WTC11 (cell line): ENCODE measurements at places on chromosomes 1 and 21. TPM values are rescaled to one million over a fixed set of nuclear protein-coding genes. Genes with fewer than 3 reads are reported as not detected.
A peak's percentile ranks its signal among the peaks of the same experiment; 100 is the strongest.

APCS gene
- 0.44 to 0.66 TPM (median 0.64 TPM) in 3 replicates for total RNA-seq

- H3K4me1 ChIP-seq = no peaks in the 10 kb centered on the region
- no peaks in the 10 kb centered on the region for H3K27me3 ChIP-seq
- H3K4me3 ChIP-seq = no peak overlapping the region
- DNase-seq = no peak
- no peaks in the 10 kb centered on the region for H3K36me3 ChIP-seq
These were observed 519.8 kb downstream of the COL11A1 start for GRCh38 chr1:102588536-102588935.

DNA sequence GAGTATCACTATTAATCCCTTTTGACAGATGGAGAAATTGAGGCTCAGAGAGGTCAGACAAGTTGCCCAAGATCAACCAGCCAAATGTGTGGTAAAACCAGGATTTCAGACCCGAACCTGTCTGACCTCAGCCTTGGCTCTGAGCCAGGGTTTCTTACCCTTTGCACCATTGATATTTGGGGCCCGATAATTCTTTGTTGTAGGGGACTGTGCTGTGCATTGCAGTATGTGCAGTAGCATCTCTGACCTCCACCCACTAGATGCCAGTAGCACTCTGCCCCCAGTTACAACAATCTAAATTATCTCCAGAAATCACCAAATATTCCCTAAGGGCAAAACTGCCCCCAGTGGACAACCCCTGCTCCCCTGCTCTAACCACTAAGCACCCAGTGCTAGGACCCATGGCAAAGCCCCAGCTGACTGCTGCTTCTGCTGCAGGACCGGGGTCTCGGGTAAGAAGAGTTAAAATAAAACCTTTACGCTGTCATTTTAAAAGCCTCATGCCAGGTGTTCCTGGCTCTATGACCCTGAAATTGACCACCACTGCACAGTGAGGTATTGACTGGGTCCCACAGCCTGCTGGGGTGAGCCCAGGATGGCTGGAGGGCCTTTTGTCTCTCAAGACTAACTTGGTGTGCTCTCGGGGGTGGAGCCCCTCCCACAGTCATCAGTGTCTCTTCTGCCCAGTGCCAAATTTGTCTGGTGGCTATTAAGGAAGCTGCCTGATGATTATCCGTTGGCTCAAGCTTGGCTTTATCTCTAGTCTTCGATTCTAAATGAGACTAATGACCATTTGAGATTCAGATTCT lies 5.6 kb upstream of the MAN1C1 start:
- no peak overlapping the region for H3K4me3 ChIP-seq
- no peaks in the 10 kb centered on the region for H3K36me3 ChIP-seq
- H3K4me1 ChIP-seq = peaks cover 9% of the 10 kb centered on the region
- DNase-seq = no peak
- H3K27ac ChIP-seq = no peak overlapping the region

SYT11 gene
- total RNA-seq = 6.1 to 8.9 TPM (median 7.5 TPM) in 3 replicates

DNA sequence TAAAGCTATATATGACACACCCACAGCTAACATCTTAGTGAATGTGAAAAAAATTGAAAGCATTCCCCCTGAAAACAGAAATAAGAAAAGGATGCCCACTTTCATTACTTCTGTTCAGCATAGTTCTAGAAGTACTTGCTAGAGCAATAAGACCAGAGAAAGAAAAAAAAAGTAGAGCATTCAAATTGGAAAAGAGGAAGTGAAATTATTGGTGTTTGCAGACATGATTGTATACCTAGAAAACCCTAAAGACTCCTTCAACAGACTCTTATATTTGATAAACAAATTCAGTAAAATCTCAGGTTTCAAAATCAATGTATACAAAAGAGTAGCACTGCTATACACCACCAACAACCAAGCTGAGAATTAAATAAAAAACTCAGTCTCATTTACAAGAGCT lies 1461.0 kb downstream of the AMY1C start:
- H3K27ac ChIP-seq = no peak overlapping the region
- no peaks in the 10 kb centered on the region for H3K36me3 ChIP-seq
- no peaks in the 10 kb centered on the region for H3K4me1 ChIP-seq

GRCh38 chr21:38718481-38718880 lies 87.2 kb upstream of the ETS2 start:
- no peaks in the 10 kb centered on the region for H3K27me3 ChIP-seq
- H3K4me3 ChIP-seq = no peak overlapping the region
- H3K27ac ChIP-seq = 0 out of 2 replicates have a peak overlapping the region, but pooled peaks have one; percentile 29
- no peak for DNase-seq

WNT3A gene
- 0.16 to 0.34 TPM (median 0.17 TPM) in 3 replicates for total RNA-seq

- no peaks in the 10 kb centered on the region for H3K27me3 ChIP-seq
- H3K4me1 ChIP-seq = peaks cover 60% of the 10 kb centered on the region
- H3K4me3 ChIP-seq = peak overlapping the region; percentile 85
- H3K27ac ChIP-seq = no peak overlapping the region
These were observed 6.7 kb downstream of the LMO4 start for GRCh38 chr1:87335175-87335884.

CXADR gene
- total RNA-seq = 119 to 125 TPM (median 119 TPM) in 3 replicates

IL24 gene
- not detected in 3 replicates for total RNA-seq

DNA sequence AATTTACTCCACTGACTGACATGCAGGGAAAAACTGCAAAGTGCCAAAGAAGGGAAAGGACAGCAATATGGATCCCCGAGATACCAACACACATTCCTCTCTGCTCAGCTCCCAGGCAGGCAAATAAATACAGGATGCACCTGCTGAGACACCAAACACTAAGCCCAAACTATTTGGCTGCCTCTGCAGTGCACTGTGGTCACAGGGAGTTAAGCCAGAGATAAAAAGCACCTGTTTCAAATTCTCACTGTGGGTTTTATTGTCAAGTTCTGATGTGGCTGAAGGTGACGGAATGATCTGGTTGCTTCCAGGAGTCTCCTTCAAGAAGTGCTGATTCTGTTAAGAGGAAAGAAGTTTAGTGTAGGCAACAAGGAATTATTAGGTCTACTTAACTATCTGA lies 17.7 kb downstream of the TEX38 start:
- DNase-seq = no peak
- no peaks in the 10 kb centered on the region for H3K4me1 ChIP-seq
- no peak overlapping the region for H3K4me3 ChIP-seq
- peaks cover 64% of the 10 kb centered on the region for H3K36me3 ChIP-seq
- no peaks in the 10 kb centered on the region for H3K27me3 ChIP-seq

ELK4 gene
- 34.4 to 39.0 TPM (median 37.5 TPM) in 3 replicates for total RNA-seq

OR2L8 gene
- total RNA-seq = not detected in 3 replicates

PBXIP1 gene
- 26.5 to 30.7 TPM (median 28.4 TPM) in 3 replicates for total RNA-seq

DNA sequence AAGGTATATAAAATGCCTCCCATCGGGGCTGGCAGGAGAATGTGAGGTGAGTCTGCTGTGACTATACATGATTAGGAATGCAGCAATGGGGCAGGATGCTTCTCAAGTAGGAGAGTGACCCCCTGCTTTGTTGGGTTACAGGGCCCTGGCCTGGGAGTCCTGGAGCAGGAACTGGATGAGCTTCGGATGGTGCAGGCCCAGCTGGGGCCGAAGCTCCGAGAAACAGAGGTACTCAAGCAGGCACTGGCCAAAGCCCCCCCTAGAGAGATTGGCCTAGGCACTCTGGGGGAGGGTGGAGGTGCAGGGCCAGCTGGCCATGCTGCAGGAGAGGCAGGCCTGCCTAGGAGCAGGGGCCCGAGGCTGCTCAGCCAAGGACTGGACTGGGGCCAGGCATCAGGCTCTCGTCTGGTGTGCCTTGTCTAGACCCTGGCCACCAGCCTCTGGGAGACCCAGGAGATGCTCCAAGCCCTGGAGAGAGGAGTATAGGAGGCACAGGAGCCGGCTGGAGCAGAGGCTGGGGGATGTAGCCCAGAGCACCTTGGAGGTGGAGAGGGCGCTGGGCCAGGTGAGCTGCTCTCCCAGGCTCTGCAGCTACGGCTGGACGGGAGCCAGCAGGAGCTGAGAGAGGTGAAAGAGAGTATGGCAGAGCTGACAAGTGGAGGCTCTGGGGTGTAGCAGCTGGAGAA lies 32.8 kb upstream of the PKP1 start:
- H3K27ac ChIP-seq = no peak overlapping the region
- no peaks in the 10 kb centered on the region for H3K36me3 ChIP-seq
- H3K27me3 ChIP-seq = peaks cover 4% of the 10 kb centered on the region
- no peaks in the 10 kb centered on the region for H3K4me1 ChIP-seq

FAM131C gene
- total RNA-seq = 1.4 to 2.0 TPM (median 1.8 TPM) in 3 replicates
